Activated gamma-delta T cell treated with anti-CD3 and anti-CD28 coated beads, Interleukin-2, amount 50 U/mL, for 16 hours (primary cell): ENCODE measurements at places on chromosomes 7 and 10.

DNA sequence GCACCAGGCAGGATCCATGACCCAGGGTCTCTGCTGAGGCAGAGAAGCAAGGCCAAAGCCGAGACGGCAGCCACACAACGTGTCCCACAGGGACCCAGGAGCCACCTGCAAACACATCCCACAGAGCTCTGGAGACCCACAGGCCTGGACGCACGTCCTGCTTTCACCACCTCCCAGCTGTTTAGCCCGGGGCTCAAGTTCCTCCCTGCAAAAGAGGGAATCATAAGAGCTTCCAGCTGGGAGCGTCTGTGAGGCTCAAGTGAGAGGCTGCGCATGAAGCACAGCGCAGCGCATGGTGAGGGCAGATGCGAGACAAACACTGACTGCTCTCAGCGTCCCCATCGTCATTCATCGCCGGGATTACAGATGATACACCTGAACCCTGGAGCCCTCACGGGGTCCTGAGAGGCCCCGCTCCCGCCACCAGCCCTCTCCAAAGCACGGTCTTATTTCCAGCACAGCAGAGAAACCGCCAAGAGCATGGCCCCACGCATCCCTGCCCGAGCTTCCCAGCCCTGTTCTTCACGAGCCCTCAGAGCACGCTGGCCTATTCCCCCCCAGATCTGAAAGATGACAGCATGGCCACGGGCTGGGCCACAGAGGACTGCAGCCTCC, 88.7 kb downstream of the MAD1L1 start:
- DNase-seq, result no peak

- DNase-seq, result no peak
These were observed 85.5 kb upstream of the DKK1 start for GRCh38 chr10:52228556-52228955.

DNA sequence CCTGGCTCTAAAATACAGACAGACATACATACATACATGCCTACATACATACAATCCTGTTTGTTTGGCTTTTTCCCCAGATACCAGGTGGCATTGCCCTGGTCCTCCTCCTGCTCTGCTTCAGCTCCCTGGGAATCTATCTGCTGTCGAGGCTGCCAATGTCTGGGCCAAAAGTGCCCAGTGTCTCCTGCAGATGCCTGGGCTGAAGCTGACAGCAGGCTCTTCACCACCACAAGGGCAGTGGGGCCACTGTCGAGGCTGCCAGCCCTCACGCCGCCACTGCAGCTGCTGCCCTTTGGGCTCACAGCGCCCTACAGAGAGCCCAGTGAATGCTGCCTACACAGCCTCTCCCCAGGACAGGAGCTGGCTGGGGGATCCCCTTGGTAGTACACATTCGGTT, 18.0 kb upstream of the STN1 start:
- DNase-seq, result no peak

DNA sequence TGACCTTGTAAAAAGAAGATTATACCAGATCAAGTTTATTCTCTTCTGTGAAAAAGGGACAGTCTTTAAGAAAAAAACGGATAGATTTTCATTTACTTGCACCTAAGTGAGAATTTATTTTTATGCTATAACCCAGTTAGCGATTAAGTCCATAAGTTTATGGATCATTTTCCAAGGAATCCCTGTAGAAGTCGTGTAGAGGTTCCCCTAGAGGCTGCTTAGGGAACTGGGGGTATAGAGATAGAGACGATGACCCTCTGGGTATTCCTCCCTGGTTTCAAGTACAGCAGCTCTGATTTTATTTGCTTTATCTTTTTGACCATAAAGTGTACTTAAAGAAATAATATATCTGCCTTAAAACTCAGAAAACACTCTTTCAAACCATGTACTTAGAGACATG, 648.4 kb upstream of the LRRTM3 start:
- no peak for DNase-seq
